Mucosa of descending colon (tissue), 3 donors: ENCODE measurements at places on chromosomes 13 and 19.
A peak's percentile ranks its signal among the peaks of the same experiment; 100 is the strongest.

DNA sequence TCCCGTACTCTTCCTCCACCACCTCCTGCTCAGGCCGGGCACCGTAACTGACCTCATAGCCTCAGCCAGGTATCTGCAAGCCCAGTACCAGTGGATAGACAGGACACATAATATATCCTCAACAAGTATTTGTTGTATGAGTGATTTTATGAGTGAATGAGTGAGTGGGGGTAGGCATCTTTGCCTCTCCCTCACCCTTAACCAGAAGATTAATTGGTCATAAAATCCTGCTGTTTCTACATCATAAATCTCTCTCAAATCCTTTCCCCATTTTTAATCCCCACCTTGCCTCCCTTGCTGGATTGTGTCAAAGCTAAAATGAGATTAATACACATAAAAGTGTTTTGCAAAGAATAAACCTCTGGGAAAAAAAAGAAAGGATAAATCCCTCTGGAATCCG lies 44.4 kb upstream of the HMGB1 start:
- no peak for DNase-seq

- no peak for DNase-seq
Observed at GRCh38 chr19:38409631-38410133, 6.8 kb downstream of the FAM98C start.

DNA sequence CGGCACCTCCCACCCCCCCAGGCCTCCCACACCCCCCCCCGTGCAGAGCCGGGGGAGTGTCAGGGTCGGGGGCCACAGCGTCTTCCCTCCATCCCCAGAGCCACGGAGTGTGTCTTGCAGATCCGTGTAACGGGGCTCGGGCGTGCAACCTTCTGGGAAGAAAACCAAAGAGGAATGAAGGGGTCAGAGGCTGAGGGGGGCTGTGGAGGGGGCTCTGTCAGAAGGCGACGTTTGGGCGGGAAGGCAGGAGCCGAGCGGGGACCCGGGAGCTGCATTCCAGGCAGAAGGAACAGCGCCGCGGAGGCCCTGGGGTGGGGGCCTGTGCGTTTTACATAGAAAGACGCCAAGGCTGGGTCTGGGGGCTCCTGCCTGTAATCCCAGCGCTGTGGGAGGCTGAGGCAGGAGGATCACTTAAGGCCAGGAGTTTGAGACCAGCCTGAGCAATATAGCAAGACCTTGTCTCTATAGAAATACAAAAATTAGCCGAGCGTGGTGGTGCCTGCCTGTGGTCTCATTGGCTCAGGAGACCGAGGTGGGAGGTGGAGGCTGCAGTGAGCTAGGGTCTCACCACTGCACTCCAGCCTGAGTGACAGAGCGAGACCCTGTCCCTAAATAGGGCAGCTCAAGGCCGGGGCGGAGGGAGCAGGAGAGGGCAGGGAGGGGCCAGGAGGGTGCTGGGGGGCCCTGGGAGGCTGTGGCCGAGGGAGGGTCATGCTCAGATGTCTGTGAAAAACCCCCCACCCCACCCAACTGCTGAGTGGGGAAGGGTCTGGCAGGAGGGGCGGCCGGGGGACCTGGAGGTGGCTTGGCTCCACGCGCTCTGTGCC lies 27.8 kb downstream of the ARID3A start:
- DNase-seq, result no peak

- no peak for DNase-seq
Observed at GRCh38 chr19:51507192-51507591, 5.6 kb upstream of the SIGLEC12 start.

- DNase-seq, result peak; percentile 66
Observed at GRCh38 chr19:35154525-35155406, at the start of gene FXYD5. FXYD5 (plus strand) TSS chr19:35154735; CDS start chr19:35155551, 816 bp downstream.

DNA sequence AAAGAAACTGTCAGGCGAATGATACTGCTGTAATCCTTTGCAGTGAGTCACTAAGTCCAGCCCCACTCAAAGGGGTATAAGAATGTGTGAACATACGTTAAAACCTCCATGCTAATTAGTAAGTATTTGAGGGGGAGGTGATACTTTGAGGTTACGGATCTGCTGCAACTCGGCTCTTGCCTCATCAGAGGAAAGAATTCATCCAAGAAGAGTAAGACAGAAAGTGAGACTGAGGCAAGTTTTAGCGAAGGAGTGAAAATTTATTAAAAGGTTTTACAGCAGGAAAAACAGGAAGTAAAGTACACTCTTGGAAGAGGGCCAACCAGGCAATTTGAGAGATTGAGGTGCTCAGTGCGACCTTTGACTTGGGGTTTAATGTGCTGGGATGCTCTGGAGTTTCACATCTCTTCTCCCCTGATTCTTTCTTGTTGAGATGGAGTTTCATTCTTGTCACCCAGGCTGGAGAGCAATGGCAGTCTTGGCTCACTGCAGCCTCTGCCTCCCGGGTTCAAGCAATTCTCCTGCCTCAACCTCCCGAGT lies 9.8 kb downstream of the CLEC4M start:
- no peak for DNase-seq

- no peak for DNase-seq
Observed at GRCh38 chr19:54708781-54709180, 15.5 kb upstream of the KIR3DL3 start.

DNA sequence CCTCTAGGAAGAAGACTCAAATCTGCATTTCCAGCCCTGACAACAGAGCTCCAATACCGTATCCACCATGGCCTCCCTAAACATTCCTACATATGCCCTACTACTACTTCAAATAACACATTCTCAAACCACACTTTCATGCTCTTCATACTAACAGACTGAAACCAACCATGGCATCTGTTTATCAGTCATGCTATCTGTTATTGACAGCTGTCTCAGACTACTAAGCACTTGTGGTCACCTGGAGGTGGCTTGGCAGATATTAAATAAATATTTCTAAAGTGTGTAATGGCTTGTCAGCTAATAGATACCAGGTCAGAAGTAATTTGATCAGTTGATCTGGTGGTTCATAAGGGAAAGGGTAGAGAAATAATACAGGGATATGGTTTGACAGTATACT lies 489.1 kb downstream of the DIAPH3 start:
- no peak for DNase-seq

DNA sequence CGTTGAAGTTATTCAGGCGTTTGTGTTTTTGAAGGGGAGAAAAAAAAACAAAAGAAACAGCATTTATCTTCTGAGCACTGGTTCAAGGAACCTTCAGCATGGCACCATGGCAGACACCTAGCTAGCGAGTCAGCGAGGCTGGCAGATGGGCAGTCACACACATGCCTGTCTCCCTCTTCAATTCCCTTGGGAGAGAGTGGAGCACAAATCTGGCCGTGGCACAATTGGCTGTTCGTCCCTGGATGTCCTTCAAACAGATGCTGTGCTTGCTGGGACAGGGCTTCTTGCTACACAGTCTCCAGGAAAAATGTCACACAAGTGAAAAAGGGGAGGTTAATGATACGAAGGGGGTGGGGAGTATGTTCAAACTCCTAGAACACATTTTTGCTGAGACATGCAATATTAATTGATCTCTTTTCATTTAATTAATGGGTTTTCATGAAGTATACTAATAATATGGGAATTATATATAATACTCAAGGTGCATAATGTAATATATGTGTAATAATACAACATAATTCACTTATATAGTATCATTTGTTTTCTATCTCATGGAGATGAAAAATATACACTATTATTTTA lies 1674.5 kb upstream of the SLC10A2 start:
- no peak for DNase-seq

GRCh38 chr13:52004511-52005170 lies 6.6 kb downstream of the ATP7B start:
- peak; percentile 66 for DNase-seq

- DNase-seq, result no peak
Observed at GRCh38 chr13:43933378-43933777, 53.7 kb downstream of the LACC1 start.

DNA sequence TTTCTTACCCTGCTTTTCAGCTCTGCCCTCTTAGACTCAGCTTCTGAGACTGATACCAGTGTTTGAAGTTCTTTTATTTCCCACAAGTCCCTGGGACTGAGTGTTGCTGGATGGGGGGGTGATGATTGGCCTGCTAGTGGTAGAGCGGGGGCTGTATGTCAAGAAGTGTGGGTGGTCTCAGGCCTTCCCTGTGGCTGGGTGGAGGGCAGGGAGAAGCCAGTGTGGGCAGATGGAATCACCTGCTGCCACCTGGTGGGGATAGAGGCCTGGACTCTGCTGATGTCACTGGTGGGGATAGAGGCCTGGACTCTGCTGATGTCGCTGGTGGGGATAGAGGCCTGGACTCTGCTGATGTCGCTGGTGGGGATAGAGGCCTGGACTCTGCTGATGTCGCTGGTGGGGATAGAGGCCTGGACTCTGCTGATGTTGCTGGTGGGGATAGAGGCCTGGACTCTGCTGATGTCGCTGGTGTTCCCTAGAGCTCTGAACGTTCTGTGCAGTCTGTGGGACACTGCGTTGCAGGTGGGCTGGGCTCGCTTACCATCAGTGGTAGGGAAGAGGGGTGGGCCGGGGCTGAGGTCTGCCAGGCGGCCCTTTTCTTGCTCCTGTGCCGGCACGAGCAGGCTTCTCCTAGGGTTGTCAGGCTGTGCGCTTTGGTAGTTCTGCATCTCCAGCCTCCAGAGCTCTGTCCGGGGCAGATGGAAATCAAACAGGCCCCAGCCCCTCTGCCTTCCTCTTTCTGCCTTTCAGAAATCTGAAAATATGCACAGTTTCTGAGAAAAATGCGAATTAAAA lies 101.3 kb downstream of the ARHGEF7 start:
- peak; percentile 68 for DNase-seq

DNA sequence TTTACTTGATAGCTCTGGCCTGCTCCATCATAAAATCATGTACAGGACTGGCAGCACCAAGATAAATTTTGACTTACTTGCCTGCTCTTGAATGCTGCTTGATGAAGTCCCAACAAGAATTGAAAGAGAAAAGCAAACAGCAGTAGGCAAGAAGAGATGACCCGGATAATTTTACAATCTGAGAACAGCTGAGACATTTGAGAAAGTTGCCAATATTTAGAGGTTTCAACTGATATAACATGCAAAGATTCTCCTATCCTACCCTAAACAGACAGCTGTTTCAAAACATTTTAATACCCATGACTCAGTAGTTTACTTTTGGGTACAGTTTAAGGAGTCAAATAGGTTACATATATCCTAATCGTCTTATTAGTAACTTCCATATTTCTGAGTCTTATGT lies 5.9 kb downstream of the FRY start:
- no peak for DNase-seq

DNA sequence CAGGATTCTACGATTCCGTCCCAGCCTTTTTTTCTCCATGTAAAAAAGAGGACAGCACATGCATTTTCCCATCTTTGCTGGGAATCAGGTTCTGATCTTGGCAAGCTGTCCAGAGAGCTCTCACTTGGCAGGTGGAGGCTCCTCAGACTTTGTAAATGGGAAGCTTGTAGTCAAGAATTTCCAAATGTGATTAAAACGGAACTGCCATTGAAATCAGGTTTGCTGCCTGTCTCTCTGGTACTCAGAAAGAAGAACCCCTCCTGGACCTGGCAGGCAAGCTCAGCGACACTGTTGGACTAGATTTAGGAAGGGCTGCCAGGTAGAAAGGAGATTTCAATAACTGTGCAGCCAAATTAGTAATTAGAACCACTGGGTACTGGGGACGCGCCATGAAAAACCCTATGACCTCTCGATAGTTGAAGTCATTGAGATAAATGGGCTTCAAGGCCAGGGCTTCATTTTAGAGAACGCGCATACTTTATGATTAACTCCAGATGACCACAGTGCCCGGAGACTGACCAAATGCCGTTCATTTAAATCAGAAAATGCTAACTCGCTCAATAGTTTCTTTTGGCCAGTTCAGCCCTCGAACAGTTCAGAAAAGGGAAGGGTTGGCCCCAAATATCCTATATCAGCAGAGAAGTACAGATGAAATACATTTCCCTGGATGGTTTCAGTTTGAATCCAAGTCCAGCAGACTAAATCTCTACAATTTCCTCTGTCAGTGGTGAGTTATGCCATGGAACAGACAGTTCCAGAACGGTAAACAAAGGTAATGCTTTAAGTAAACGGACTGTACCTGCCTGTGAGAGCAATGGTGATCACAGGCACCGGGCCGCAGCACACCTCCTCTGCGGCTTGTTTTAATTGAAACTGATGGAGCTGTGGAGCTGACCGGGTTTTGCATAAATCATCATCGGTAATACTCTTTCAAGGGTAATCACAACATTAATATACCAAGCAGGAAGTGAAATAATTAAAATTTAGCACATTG lies 517.4 kb downstream of the RFC3 start:
- no peak for DNase-seq

DNA sequence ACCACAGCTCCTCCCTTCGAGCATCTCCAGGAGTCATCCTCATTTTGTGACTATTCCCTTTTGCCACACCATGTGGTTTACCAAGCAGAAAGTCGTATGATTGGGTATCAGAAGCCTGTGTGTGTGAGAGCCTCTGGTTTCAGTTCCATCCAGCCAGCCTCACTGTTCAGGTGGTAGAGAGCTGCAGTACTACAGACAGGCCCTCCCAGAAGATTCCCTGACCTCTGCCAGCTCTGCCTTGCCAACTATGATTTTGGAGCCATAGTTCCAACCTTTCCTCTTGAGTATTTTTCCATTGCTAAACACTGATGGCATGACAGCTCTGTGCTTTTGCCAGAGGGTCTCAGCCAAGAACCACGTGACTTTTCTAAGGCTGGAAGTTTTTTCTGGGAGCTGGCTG lies 82.5 kb downstream of the DHRS12 start:
- DNase-seq, result no peak

DNA sequence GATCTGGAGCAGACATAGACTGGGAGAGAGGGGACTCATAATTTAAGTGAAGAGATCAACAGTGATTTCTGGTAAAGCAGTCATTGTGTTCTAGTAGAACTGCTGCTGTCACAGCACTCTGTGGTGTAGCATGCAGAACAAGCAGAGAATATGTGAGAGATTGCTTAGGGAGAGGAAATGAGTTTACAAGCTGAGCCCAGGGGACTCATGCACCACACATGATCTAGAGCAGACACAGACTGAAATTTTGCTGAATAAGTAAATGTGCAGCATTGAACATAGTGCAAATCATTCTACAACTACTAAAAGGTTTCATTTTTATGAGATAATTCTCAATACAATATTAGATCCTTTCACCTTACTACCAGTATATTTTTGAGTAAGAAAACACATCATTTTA lies 125.7 kb downstream of the MYO16 start:
- no peak for DNase-seq

GRCh38 chr13:47184321-47184720 lies 287.5 kb upstream of the HTR2A start:
- DNase-seq, result no peak

GRCh38 chr13:34720618-34721017 lies 221.5 kb upstream of the NBEA start:
- no peak for DNase-seq

DNA sequence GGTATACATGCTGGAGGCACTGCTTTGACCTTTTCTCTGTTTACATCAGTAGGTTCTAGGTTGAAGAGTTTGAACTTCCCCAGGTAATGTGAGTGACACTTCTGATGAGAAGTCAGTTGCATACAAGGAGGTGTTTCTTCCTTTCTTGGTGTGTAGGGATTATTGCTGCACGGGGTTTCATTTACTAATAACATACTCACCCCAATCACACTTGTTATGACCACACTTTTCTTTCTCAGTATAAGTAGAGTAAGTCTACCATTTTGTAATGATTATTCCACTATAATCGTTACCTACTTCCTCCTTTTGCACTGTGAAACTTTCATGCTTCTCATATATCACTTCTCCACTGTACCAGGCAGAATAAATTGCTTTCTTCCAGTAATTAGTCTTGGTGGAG lies 138.0 kb downstream of the TNFSF13B start:
- no peak for DNase-seq

GRCh38 chr13:68993154-68993553 lies 1114.5 kb upstream of the ATXN8OS start:
- DNase-seq, result no peak

GRCh38 chr19:6739883-6740588 lies 556 bp downstream of the TRIP10 start:
- no peak for DNase-seq
